Psoas muscle (tissue), 8 donors: ENCODE measurements at places on chromosomes 4 and X.

- H3K4me1 ChIP-seq, result peaks cover 9% of the 10 kb centered on the region
- H3K36me3 ChIP-seq, result no peaks in the 10 kb centered on the region
- no peak overlapping the region for H3K4me3 ChIP-seq
- H3K27me3 ChIP-seq, result no peaks in the 10 kb centered on the region
- no peak for DNase-seq
- no peak overlapping the region for H3K27ac ChIP-seq
These were observed 89.1 kb downstream of the FAM13A start for GRCh38 chr4:88967883-88968331.

GRCh38 chr4:37689353-37690095, 3.3 kb upstream of the RELL1 start:
- H3K27me3 ChIP-seq, result no peaks in the 10 kb centered on the region
- no peak overlapping the region for H3K27ac ChIP-seq
- no peak overlapping the region for H3K4me3 ChIP-seq
- H3K4me1 ChIP-seq, result peaks cover 13% of the 10 kb centered on the region

DNA sequence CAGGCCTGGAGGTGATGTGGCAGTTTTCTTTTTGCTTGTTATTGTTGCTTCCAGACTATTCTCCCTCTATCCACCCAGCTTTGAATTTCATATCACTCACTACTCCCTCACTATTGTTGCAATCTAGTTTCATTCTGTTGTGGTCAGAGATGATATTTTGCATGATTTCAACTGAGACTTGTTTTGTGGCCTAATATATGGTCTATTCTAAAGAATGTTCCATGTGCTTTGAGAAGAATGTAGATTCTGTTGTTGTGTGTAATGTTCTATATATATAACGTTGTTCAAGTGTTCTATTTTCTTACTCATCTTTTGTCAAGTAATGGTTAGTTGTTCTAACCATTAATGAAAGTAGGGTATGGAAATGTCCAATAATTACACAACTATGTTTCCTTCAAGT, 59.0 kb downstream of the THOC2 start:
- H3K4me3 ChIP-seq, result no peak overlapping the region
- H3K27me3 ChIP-seq, result no peaks in the 10 kb centered on the region
- H3K4me1 ChIP-seq, result no peaks in the 10 kb centered on the region
- DNase-seq, result no peak

GRCh38 chrX:41616935-41617334, 71.8 kb upstream of the GPR34 start:
- H3K4me3 ChIP-seq, result no peak overlapping the region
- H3K36me3 ChIP-seq, result no peaks in the 10 kb centered on the region
- no peak for DNase-seq
- H3K27ac ChIP-seq, result no peak overlapping the region
- no peaks in the 10 kb centered on the region for H3K27me3 ChIP-seq

- no peak overlapping the region for H3K27ac ChIP-seq
- no peaks in the 10 kb centered on the region for H3K36me3 ChIP-seq
- no peaks in the 10 kb centered on the region for H3K27me3 ChIP-seq
- no peaks in the 10 kb centered on the region for H3K4me1 ChIP-seq
These were observed 50.7 kb upstream of the NOCT start for GRCh38 chr4:138964716-138965426.

DNA sequence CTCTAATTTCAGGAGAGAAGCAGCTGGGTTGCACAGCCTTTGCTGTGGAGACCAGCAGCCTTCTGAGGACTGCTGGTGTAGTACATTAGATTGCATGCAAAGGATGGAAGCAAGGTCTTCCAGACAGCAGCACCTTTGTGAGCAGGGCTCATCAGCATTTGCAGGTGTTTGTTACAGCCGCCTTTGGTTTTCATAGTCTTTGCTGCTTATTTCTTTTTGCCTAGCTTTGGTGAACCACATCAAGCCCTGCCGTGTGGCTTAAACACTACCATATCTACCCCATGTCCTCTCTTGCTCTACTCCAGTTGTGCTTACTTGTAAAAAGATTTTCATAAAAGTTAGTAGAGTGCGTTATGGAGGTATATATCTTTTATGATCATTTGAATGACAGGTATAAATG, 57.5 kb downstream of the MTM1 start:
- H3K27ac ChIP-seq, result no peak overlapping the region
- H3K4me3 ChIP-seq, result no peak overlapping the region
- no peaks in the 10 kb centered on the region for H3K36me3 ChIP-seq

- no peak for DNase-seq
- no peaks in the 10 kb centered on the region for H3K36me3 ChIP-seq
- no peak overlapping the region for H3K27ac ChIP-seq
- H3K4me3 ChIP-seq, result no peak overlapping the region
- H3K4me1 ChIP-seq, result no peaks in the 10 kb centered on the region
These were observed 21.6 kb upstream of the REPS2 start for GRCh38 chrX:16924631-16925480.

DNA sequence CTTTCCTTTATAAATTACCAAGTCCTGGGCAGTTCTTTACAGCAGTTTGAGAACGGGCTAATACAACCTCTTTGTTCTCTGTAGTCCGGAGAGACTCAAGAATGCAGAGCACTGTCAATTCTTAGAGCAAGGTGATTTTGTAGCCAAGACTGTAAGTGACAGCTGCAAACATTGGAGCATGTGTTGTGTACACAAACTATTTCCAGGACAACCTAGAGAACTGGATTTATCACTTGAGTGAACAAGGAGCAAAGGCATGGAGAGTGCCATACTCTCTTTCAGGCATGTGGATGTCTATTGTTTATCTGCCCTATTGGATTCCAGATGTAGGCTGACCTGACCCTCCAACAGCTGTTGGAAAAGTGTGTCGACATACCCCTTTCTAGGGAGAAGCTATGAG, 153.9 kb downstream of the SPANXN3 start:
- no peak for DNase-seq
- H3K4me3 ChIP-seq, result no peak overlapping the region
- no peaks in the 10 kb centered on the region for H3K27me3 ChIP-seq
- H3K4me1 ChIP-seq, result no peaks in the 10 kb centered on the region
